EL (cell line): ENCODE measurements at places on chromosomes 1 and 21.

DNA sequence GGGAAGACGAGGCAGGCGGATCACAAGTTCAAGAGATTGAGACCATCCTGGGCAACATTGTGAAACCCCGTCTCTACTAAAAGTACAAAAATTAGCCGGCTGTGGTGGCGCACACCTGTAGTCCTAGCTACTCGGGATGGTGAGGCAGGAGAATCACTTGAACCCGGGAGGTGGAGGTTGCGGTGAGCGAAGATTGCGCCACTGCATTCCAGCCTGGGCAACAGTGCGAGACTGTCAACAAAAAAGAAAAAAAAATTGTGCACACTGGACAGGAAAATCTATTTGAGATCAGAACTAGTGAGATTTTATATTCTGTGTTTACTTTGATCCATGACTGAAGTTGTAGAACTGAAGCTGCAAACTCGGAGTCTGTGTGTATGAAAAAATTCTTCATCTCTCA, 40.2 kb downstream of the SNRPE start:
- DNase-seq = no peak

DNA sequence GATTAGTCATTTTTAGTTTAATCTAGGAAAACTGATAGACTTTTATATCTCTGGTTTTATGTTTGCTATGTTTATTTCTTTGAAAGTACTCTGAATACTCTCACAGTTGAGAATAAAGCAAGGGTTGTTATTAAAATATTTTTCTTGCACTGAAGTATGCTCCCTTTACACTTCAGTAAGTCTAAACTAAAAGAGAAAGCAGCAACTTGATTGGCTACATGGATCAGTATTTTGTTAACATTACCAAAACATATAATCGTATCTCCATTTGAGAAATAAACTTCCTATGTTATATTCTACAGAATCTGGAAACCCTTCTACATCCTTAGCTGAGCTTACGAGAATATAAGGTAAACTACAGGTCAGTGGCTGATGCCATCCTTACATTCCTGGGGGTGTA, 149.5 kb upstream of the HP1BP3 start:
- no peak for DNase-seq

DNA sequence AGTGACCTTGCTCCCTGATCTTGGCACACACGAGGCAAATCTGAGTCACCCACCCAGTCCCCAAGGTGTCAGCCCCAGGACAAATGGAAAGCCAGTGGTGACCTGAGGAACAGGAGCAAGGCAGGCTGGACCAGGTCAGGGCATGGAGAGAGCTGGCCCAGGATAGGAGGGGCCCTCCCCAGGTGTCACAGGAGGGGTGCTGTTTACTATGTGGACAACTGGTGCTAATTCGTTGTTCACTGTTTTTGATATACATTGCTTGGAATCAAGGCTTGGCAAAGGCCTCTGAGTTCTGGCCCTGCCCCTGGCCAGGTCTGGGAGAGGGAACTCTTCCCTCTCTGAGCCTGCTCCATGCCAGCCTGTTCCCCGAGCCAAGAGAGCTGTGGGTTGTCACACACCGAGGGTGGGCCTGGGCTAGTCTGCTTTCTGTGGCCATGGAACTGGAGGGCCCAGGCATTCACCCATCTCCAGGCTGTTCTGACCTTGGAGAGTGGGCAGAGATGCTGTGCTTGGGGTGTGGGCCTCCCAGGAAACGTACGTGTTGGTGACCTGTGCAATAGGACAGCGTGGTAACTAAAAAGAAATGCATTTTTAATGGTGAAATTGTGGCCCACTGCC, 41.8 kb downstream of the CRYAA start:
- DNase-seq = no peak

DNA sequence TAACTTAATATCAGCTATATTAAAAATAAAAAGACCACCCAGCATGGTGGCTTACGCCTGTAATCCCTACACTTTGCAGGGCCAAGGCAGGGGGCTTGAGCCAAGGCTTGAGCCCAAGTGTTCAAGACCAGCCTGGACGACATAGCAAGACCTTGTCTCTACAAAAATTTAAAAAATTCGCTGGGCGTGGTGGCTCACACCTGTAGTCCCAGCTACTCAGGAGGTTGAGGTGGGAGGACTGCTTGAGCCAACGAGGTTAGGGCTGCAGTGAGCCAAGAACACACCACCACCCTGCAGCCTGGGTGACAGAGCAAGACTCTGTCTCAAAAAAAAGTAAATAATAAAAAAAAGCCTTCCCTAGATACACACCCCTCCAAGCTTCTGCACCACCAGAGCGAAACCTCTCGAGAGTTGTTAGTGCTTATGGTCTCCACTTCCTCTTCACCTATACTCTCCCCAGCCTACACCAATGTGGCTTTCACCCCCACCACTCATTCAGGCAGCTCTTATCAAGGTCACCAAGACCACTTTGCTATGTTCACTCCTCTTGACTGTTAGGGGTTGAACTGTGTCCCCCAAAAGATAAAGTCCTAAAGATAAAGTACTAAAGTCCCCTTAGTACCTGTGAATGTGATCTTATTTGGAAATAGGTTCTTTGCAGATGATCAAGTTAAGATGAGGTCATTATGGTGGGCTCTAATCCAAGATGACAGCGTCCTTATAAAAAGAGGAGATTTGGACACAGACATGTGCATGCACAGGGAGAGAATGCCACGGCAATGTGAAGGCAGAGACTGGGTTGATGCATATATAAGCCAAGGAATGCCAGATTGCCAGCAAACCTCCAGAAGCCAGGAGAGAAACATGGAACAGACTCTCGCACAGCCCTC, 6.8 kb upstream of the PPP1R15B start:
- DNase-seq = peak; percentile 65

DNA sequence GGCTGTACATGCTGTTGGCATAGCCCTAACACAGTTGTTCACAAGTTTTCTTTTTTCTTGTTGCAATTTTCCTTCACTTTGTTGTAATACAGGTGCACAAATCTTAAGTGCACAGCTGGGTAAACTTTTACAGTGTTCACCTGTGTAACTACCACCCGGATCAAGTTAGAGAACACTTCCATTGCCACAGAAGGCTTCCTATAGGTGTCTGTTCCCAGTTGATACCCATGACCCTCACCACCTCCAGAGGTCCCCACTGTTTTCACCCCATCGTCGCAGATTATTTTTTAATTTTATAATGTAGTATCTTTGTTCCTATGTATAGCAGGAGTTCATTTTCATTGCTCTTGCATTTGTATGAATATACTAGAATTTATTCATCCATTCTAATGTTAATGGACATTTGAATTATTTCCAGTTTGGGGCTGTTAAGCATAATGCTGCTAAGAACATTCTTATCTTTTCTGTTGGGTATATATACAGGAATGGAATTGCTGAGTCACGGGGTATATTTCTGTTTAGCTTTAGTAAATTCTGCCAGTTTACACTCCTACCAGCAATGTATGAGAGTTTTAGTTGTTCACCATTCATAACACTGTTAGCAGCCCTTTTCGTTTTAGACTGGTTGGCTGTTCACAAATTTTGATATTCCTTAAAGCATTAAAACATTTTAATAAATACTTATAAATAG, 16.4 kb downstream of the SPRTN start:
- no peak for DNase-seq

- peak; percentile 65 for DNase-seq
Measured at GRCh38 chr1:242005866-242006535, 7.1 kb upstream of the MAP1LC3C start.

- DNase-seq = peak; percentile 17
Measured at GRCh38 chr1:205942631-205943159, 561 bp downstream of the SLC26A9 start.

- DNase-seq = no peak
Measured at GRCh38 chr1:10851024-10852013, 54.9 kb upstream of the CASZ1 start.
